ENCODE measurements at places on chromosomes 7 and 10.

DNA sequence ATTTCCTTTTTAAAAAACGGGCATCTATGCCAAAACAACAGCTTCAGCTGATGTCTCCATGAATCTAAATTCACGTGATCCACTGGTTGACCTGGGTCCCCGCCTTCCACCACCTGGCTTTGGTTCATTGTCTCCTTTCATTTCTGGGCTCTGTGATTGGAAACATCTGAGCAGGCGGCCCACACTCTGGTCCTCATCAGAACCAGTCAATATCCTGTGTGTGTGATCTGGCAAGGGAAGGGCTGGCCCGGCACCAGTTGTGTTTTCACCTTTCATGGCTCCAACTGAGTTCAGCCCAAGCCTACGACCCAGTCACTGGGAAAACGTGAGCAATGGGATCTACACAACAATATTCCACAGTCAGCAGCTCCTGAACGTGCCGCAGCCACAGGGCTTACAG, 46.2 kb downstream of the PARP12 start:
- DNase-seq = no peak

- no peak for DNase-seq
Observed at GRCh38 chr7:33336820-33337219, 207.5 kb downstream of the BBS9 start.

- DNase-seq = no peak
Observed at GRCh38 chr7:55508221-55509011, 63.9 kb downstream of the VOPP1 start.

DNA sequence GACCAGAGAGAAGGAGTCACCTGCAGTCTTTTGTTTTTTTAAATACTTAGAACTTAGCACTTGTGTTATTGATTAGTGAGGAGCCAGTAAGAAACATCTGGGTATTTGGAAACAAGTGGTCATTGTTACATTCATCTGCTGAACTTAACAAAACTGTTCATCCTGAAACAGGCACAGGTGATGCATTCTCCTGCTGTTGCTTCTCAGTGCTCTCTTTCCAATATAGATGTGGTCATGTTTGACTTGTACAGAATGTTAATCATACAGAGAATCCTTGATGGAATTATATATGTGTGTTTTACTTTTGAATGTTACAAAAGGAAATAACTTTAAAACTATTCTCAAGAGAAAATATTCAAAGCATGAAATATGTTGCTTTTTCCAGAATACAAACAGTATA, 13.5 kb downstream of the GHITM start:
- DNase-seq = no peak

- no peak for DNase-seq
Observed at GRCh38 chr10:78552261-78552811, 516.4 kb upstream of the ZMIZ1 start.

DNA sequence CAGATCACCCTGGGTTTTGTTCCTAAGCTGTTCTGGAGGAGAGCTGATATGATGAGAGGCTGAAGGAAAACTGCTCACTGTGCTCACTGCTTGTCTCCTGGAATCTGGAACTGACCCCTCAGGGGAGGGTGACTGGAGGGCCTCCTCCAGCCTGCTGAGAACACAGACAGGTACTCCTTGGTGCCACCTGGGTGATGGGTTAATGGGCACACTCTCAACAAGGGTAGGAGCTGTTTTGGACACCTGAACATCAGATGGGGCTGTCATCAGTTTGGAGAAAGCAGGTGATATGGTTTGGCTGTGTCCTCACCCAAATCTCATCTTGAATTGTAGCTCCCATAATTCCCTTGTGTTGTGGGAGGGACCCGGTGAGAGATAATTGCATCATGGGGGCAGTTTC, 58.1 kb upstream of the SORCS3 start:
- DNase-seq = no peak

DNA sequence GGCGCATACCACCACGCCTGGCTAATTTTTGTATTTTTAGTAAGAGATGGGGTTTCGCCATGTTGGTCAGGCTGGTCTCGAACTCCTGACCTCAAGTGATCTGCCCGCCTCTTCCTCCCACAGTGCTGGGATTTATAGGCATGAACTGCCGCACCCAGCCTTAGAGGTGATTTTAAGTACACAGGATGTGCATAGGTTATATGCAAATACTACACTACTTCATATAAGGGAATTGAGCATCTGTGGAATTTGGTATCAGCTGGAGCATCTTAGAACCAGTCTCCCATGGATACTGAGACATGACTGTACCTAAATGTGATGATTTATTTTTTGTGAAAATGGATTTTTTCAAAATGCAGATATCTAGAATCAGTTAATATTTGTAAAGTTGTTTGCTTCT, 21.1 kb downstream of the WAC start:
- DNase-seq = no peak

GRCh38 chr10:94052281-94052680, 58.5 kb downstream of the PLCE1 start:
- no peak for DNase-seq

DNA sequence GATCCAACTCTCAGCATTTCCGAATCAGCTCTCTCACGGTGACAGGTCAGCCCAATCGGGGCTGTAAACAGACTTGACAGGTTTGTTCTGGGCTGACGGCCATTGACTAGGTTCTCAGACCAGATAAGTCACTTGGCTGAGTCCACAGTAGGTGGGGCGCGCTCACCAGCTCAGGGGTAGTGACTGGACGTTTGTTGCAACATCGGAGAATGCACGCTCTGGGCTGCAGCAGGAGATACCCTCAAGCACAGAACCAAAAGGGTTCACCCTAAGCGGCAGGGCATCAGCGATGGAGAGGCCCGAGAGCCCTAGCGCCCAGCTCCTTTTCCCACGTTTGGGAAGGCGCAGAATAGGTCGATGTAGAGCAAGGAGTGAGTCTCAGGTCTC, 1.8 kb downstream of the KLLN start:
- DNase-seq = peak; percentile 82

GRCh38 chr10:15043674-15044073, at the start of gene OLAH:
TSS of gene OLAH (plus strand) at chr10:15043943. CDS start at chr10:15047289, 3,346 bp downstream.
- peak; percentile 2 for DNase-seq
